GM19239 (cell line): ENCODE measurements at places on chromosomes 12 and 14.

GRCh38 chr12:12610711-12611110, 965 bp upstream of the CREBL2 start:
- DNase-seq = no peak

- no peak for DNase-seq
These were observed 67.2 kb downstream of the AEBP2 start for GRCh38 chr12:19506497-19506896.

DNA sequence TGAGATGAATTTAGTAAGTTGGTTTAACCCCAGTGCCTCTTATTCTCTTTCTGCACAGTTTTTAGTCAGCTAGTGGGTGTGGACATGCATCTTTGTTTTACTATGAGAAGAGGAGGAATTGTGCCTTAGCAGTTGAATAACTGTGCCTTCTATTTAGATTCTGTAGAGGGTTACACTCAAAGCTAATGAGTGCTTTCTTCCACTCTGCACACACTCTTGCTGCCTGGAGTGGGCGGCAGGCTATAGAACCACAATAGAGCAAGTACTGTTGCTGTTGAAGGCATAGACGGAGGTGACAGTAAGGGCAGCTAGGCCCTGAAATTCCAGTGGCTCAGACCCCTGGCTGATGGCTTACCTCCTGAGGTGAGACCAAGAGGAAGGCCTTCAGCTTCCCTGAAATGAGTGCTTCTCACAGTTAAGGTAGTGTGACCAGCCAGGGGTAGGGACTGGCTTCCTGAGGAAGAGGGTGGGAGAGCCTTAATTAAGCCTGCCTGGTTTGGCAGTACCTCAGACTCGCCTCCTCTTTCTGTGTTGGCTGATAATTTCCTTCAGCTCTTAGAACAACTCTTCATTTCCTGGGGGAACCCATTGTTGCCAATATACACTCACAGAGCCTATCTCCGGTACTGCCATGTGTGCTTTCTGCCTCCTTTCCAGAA, 24.7 kb downstream of the SUSD6 start:
- no peak for DNase-seq

- DNase-seq = no peak
These were observed 496.4 kb downstream of the PCNX1 start for GRCh38 chr14:71403656-71404055.

GRCh38 chr14:90277581-90278198, 21.3 kb downstream of the PSMC1 start:
- no peak for DNase-seq

DNA sequence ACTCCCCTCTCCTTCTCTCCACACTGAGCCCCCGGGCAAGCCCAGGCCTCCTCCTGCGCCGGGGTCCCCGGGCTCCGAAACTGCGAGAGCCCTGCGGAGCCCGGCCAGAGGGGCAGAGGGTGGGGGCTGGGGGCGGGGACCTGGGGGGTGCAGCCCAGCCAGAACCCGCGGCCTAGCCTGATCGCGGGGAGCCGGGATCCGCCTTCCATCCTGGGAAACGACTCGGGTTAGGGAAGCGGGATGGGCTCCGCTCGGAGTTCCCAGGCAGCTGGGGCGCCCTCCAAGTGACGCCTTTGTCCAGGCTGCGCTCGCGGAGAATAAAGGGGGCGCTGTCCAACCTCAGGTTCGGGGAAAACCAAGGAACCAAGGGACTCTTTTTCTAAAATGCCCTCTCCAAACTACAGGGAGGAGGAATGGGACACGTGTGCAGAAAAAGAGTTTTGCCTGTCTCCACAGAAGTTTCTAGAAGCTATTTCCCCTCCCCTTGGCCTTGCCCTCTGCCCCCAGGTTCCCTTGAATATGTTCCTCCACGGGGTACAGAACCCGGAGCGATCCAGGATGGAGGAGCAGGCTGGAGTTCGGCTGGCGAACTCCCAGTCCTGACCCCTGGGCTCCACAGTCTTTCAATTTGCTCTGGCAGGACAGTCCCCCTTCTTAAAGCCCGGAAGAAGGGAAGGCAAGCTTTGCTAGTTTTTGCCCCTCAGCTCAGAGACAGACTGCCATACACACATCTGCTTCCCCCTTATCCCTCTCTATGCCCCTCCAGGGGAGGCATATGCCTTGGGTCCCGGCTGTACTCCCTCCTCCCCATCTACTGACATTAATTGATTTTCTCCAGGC, 13.9 kb downstream of the NKX2-1 start:
- peak; percentile 1 for DNase-seq

DNA sequence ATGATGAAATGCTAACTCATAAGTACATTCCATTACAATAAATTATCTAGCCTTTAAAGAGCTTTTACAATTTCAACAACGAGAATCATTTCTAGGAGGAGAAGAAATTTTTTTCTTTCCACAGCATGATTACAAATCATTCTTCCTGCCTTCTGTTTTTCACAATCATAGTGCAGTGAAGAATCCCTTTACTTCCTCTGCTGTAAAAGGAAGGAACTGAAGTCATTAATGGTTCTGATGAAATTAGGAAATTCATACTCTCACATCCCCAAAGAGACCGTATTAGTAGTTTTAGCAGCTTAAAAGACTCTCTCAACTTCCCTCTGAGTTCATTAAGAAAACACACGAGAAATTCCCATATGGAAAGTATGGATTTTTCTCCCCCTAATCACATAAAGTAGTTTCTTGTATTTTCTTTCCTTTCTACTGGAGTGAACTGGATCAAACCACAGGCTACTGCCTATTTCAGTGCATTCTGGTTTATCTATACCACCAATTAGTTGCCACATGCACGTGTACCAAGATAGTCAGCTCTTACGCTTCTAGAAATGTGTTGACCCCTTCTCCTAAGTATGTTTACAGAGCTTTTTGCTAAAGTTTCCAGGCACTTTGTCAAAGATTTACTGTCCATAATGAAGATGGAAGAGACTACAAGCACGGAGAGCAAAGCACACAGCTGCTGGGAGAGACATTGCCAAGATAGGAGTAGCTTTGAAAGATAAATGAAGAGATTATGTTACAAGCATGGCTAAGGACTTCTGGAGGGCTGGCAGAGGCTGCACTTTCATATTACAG, 58.9 kb upstream of the KITLG start:
- no peak for DNase-seq

- DNase-seq = no peak
These were observed 55.5 kb upstream of the DYRK2 start for GRCh38 chr12:67593041-67593440.

DNA sequence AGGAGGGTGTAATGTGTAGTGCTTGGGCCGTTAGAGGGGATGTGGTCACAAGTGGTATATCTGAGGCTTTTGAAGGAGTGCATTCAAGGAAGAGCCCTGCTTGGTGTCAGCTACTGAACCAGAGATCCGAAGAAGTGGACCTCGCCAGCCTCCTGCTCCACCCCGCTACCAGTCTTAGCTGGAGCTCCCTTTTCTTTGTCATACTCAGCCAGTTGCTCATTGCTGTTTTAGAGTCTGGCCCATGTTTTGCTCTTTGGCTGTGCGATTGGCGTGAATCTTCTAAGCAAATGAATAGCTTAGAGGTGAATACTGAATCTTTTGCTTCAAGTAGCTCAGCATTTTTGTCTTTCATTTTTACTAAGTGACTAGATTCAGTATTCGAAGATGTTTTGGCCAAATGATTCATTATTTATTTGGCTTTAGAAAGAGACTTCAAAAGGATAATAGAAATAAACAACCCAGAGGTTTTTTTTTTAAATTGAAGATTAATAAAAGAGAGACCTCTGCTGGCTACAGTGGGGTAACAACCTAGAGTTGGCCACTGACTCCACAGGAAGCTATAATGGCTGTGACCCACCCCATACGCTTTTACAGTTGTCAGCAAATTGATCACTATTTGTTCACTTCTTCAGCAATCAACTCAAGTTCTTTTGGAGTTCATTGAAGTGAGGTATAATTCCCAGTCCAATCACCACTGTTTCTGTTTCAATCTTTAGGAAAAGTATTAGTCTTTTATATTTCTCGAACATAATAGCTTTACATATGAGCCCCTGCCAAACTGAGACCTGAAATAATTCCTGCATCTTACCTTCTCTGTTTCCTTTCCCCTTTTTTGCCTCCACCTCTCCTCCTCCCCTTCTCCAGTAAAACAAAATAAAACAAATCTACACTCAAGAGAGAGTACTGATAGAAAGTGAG, 19.9 kb downstream of the CDKN1B start:
- DNase-seq = no peak
